Activated CD8-positive, alpha-beta memory T cell treated with anti-CD3 and anti-CD28 coated beads, Interleukin-2, amount 50 U/mL, for 48 hours (primary cell): ENCODE measurements at places on chromosomes 13 and 19.

DNA sequence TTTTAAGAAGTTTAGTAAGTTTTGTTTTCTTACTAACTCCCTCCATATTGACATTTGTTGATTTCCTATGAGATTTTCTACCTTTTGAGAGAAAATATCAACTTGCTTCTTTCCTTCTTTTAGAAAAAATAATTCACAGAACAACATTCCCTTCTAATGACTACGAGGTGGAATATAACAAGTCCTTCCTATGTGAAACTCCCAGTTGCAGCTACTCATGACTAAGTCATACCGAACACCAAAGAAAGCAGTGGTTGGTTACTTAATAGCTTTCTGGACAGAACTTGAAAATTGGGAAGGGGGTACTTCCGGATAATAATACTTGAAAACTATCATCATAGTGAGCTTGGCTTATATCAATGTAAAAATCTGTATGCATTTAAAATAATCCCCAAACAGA is 144.8 kb downstream of the DACH1 start:
- DNase-seq: no peak

- no peak for DNase-seq
Measured at GRCh38 chr13:20077086-20077485, 83.8 kb downstream of the GJA3 start.

GRCh38 chr19:5247957-5248705 is 92.5 kb downstream of the PTPRS start:
- DNase-seq: no peak

DNA sequence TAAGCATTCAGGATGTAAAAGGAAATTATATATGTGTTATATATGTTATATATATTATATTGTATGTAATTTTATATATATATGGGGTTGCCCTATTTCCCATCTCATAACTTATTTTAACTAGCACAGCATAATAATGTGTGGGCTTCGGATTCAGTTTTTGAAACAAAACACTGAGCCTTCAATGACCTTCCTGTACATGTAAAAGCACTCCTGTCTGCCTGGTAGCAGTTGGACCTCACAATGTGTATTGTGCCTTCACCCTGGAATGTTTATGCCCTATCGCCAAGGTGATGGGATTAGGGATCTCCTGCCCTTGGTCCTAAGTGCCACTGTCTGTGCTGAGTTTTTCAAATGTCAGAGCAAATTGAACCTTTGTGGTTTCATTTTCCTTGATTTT is 968.8 kb downstream of the TUBA3C start:
- DNase-seq: peak; percentile 56

GRCh38 chr13:58884353-58885209 is 1253.0 kb downstream of the PCDH17 start:
- DNase-seq: no peak
